Stimulated activated CD4-positive, alpha-beta T cell treated with anti-CD3 and anti-CD28 coated beads, Interleukin-12 subunit alpha, Interleukin-12 subunit beta, amount 100 ng/mL, for 4 hours (primary cell): ENCODE measurements at places on chromosomes 5 and 9.

- peak; percentile 7 for DNase-seq
These were observed 76.7 kb upstream of the IFNE start for GRCh38 chr9:21558615-21559401.

DNA sequence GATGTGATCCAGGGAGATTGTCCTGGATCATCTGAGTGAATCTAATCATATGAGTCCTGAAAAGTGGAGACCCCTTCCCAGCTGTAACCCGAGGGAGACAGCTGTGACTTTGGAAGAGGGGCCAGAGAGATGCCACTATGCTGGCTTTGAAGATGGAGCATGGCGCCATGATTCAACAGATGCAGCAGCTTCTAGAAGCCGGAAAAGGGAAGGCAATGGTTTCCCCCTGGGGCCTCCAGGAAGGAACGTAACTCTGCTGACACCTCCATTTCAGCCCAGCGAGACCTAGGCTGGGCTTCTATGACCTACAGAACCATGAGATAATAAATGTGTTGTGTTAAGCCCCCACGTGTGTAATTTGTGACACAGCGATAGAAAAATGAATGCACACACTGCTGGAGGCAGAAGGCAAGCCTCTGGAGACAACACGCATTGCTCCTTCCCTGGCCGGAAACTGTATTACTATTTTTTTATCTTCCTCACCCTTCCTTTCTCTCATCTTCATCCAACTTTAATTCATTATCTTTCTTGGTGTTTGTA is 16.6 kb upstream of the SARDH start:
- DNase-seq = no peak

DNA sequence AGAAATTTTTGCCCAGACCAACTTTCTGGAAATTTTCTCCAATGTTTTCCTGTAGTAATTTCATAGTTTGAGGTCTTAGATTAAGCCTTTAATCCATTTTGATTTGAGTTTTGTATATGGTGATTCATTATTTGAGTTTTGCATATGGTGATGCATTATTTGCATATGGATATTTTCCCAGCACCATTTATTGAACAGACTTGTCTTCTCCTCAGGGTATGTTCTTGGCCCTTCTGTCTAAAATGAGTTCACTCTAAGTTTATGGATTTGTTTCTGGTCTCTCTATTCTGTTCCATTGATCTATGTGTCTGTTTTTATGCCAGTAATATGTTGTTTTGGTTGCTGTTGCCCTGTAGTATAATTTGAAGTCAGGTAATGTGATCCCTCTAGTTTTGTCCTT is 139.3 kb downstream of the SLC25A46 start:
- DNase-seq = no peak

DNA sequence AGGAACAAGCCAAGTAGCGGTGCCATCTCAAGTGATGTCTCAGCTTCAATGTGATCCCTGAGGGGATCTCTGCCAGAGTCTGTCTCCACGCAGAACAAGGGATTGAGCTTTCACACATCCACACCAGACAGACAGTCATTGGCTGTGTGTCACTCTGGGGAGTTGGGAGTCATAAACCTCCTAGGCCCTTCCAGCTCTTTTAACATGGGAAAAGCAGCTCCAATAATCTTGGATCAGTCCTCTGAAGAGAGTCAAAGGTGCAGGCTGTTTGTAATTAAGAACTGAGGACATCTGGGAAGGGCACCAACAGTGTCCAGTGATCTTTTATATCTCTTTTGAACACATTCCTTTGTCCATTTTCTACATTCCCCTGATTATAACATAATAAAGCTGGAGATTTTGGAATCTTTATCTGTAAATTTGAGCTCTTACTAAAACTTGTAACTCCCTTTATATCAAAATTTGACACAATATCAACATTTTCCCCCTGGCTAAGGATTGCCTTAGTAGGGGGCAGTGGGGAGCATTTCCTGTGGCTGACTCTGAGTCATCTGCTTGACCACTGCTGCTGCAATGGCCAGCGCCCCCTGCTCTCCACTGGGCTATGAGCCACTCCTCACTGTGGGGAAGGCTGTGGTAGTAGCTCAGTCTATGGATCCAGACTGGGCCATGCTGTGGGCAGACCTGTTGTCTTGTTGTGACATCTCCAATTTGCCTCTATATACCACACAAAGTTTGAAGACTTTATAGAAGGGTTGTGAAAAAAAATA is 284.4 kb downstream of the OSTF1 start:
- DNase-seq = no peak

DNA sequence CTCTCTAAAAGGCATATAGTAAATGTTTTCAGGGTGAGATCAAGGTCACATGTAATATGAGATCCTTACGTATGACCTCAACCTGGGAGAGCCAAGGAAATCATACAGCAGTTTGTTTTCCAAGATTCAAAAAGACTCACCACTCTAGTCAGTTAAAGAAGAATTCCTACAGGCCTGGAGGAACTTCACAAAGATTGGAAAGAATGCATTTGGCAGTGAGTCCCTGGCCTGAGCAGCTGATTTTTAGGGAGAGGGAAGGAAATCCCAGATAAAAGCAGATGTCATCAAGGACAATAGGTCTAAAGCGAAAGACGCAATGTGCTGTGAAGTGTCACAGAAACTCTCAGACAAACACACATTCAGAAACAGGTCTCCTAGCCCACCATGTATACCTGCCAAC is 424.0 kb upstream of the ZNF462 start:
- DNase-seq = no peak

DNA sequence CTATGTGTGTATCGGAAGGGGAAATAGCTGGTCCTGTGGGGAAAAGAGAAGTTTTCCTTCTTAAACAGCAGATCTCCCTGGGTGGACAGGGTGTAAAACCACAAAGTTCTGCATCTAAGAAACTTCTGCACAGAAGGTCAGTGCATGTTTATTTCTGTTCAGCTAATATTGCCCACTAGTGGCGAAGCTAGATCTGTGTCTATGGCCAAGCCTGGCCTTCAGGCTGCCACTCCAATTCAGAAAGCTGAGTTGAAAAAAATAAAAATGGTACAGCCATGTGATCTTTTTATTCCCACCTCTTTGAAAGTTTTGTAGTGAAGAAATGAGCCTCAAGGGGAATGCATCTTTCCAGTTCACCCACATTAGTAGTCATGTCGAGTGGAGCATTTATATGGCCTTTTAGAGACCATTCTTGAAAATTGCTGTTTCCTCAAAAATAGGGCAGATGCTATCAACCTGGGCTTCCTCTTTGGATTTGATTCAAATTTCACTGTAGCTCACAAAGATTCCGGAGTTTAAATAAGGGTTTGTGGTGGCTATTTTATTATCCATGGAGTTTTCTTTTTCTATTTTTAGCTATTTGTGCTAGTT is 488.0 kb downstream of the PRELID2 start:
- no peak for DNase-seq

GRCh38 chr5:110386782-110387181 is 339.7 kb downstream of the TMEM232 start:
- DNase-seq = no peak

DNA sequence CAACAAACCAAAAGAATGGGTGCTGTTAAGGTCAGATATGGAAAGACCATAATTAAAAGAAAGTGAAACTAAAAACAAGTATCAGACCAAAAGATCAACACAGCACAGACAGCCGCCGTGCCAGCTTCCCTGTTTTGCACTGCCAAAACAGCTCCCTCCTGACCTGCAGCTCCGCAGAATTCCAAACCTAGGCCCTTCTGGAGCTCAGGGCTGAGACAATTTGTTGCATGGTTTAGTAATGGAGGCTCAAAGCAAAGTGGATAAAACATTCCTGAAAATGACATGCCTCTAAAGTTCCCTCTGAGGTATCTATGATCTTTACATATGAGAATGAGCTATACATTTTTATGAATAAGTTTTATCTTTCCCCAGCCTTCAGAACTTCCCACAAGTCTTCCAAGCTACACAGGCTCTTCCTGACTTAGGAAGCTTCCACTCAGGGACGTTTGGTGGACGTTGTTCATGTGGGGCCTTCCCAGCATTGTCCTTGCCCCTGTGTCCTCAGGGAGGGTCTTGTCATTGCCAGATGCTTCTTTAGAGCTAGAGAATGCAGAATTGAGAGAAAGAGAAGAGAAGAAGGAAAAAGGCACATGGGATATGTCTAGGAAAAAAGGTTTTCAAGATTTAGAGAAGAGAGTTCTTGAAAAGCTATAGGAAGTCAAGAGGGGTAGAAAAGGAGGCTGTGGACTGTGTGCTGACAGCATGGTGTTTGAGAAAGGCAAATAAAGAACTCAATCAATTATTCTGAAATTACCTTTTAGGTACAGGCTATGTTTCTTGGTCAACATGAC is 28.4 kb upstream of the SSBP2 start:
- peak; percentile 6 for DNase-seq

DNA sequence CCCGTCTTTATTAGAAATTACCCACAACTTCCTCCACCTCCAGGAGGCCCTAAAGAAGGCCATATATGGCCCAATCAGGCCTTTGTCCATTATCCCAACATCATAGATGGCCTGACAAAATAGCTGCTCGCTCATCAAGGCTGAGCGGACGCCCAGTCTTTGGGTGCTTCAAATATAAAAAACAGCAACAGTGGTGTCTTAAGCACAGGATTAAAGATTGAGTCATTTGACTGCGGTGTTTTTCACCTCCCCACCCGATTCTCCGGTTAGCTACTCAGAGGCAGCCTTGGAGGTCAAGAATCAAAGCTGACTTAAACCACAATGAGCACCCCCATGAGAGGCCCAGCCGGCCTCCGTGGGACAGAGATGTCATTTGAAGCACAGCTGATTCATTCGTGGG is 18.8 kb downstream of the S1PR3 start:
- DNase-seq = no peak
